ENCODE measurements at places on chromosomes 4 and X.

DNA sequence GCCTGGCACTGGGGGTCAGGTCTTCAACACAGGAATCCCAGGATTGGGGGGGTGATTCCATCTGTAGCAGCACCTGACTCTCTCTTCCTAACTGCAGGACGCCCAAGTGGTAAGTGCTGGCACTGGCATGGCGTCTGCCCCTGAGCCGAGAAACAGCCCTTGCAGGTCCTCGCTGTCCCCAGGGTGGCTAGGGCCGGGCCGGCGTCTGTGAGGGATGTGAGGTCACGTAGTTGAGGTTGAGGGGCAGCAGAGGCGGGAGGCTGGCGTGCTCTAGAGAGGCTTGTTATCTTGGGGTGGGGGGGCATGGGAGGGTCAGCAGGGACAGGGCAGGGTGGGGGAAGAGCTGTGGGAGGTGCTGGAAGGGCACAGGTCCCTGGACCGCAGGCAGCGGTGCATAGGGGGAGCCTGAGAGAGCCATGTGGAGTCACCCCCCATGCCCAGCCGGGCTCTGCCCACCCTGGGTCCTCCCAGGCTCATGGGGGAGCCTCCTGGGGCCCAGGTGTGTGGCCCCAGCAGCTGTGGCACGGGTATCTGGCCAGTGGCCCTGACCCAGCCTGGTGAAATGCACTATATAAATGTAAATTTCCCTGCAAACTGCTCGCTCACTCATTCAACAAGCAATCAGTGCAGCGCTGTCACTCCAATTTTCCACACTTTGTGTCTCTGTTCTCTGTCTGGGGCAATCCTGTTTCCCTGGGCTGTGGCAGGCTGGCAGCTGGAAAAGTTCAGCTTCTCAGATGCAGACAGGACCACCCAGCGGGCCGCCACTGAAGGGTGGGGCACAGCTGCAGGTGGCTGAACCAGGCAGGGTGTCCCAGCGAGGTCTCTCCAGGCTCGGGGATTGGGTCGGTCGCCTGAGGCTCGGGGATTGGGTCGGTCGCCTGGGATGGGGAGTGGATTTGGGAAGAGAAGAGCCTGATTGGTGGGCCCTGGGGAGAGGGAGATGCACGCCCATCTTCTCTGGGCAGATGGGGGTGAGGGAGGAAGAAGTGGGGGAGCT, 102.2 kb upstream of the NKX1-1 start:
- DNase-seq: no peak

GRCh38 chr4:168604496-168605373, 107.9 kb downstream of the PALLD start:
- no peak for DNase-seq

DNA sequence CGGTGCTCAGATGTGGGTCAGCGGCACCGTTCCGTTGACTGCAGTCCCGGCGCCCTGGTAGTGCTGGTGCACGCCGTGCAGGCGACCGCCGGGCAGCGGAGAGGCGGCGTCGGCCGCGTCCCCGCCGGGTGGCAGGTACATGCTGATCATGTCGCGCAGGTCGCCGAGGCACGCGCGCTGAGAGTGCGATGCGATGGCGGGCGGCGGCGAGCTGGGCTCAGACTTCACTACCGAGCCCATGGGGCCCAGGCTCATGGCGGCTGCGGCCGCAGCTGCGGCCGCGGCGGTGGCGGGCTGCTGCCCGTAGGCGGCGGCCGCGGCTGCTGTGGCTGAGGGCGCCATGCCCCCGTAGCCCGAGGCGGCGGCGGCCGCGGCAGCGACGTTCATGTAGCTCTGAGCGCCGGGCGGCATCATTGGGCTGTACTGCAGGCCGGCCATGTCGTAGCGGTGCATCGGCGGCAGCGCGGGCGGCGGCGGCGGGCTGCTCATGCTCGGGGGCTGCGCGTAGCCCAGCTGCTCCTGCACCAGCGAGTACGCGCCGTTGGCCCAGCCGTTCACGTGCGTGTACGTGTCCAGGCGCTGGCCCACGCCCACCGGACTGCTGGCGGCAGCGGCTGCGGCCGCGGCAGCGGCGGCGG, 1.0 kb downstream of the SOX3 start:
- DNase-seq: no peak

GRCh38 chrX:121755541-121755940, 708.1 kb downstream of the GLUD2 start:
- DNase-seq: no peak

DNA sequence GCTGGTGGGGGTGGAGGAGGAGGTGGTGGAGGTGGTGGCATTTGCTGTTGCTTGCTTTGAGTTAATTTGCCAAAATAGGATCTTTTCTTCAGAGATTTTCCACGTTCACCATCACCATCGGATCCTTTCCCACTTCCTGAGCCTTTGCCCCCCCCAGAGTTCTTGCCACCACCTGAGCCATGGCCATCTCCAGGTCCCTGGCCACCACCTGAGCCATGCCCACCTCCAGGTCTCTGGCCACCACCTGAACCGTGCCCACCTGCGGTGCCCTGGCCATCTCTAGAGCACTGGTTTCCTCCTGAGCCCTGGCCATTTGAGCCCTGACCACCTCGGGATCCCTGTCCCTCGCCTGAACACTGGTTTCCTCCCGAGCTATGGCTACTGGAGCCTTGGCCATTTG, 1.9 kb downstream of the IRS4 start:
- DNase-seq: no peak

Measured in NAMALWA (cell line).